ENCODE measurements at places on chromosomes 1 and 21.

DNA sequence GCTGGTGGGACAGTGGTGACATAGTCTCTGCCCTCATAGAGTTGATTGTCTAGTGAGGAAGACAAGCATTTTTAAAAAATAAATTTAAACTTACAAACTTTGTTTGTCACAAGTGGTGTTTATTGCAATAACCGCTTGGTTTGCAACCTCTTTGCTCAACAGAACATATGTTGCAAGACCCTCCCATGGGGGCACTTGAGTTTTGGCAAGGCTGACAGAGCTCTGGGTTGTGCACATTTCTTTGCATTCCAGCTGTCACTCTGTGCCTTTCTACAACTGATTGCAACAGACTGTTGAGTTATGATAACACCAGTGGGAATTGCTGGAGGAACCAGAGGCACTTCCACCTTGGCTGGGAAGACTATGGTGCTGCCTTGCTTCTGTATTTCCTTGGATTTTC lies 58.4 kb downstream of the LAMC2 start:
- DNase-seq: peak; percentile 90

GRCh38 chr1:28280977-28281381 lies 21.7 kb downstream of the SESN2 start:
- DNase-seq: no peak

GRCh38 chr1:18881642-18882431 lies 20.5 kb downstream of the ALDH4A1 start:
- no peak for DNase-seq

- no peak for DNase-seq
Observed at GRCh38 chr1:1040004-1040991, 20.4 kb downstream of the AGRN start.

- no peak for DNase-seq
Observed at GRCh38 chr1:147204080-147204479, 21.1 kb downstream of the FMO5 start.

GRCh38 chr1:19087737-19088594 lies 122.1 kb downstream of the UBR4 start:
- no peak for DNase-seq

DNA sequence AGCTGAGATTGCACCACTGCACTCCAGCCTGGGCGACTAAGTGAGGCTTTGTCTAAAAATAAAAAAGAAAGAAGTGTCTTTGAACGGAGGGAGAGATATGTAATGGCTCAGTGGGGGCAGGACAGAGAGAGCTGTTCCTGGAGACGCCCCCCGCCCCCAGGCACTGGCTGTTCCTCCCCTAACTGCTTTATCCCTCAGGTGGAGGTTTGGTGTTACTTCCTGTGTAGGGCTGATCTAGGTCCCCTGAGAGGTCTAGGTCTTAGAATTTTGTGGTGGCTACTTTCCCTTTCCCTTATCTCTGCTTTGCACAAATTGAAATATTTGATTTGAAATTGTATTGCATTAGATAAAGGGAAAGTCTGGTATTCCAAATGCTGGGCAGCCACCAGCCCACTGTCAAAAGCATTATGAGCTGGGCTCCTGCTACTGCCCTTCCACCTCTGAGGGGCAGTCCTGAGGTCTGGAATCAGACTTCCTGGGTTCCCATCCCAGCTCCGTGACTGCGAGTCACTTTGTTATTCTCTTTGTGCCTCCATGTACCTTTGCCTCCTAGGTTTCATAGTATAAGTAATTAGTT lies 134.8 kb upstream of the KIF26B start:
- no peak for DNase-seq

GRCh38 chr1:156749419-156750118 lies 1.9 kb downstream of the HDGF start:
- DNase-seq: no peak

DNA sequence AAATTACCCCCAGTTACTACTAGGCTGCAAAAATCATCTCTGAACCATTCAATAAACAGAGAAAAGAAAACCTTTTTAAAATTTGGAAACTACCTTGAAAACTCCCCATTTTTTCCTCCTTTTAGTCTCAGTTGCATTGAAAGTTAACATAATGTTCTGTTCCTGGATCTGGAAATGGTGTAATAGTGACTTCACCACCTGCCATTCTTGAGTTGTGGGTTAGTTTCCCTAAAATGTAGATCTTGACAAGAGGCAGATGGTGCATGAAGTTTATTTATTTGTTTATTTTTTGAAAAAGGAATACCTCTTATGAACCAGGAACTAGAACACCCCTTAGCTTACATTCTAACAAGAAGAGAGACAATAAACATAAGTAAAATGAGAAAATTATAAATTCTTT lies 72.8 kb downstream of the ATF6 start:
- DNase-seq: no peak

DNA sequence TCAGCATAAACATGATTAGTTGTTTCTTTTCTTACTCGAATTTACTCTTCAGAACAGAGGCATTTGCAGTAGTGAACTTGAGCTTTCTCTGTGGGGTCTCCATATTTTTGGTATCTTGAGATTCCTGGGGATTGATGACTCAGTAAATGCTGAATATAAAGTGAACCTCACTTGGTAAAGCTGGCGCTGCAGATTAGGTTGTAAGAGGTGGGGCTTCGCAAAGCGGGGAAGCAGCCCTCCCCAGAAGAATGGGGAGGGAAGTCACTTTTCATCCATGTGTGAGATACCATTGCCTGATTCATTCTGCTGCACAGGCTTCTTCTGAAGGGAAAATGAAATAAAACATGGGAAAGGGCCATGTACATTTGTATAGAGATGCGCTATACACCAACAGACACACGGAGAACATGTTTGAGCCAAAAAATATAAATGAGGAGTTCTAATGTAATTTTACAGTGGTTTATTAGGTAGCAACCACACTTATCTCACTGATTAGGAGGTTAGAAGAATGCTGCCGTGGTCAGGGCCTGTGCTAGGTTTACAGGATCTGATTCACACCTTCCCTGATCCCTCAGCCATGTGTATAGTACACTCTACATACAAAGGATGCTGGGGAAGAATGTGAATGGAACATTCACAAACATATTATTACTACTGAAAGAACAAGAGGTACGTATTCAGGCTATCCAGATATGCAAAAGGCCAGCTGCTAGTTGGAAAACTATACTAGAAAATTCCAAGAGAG lies 63.5 kb downstream of the DNTTIP2 start:
- no peak for DNase-seq
